Neural progenitor cell (in vitro differentiated cells): ENCODE measurements at places on chromosomes 13 and 19. TPM values are rescaled to one million over a fixed set of nuclear protein-coding genes. Genes with fewer than 3 reads are reported as not detected.

DNA sequence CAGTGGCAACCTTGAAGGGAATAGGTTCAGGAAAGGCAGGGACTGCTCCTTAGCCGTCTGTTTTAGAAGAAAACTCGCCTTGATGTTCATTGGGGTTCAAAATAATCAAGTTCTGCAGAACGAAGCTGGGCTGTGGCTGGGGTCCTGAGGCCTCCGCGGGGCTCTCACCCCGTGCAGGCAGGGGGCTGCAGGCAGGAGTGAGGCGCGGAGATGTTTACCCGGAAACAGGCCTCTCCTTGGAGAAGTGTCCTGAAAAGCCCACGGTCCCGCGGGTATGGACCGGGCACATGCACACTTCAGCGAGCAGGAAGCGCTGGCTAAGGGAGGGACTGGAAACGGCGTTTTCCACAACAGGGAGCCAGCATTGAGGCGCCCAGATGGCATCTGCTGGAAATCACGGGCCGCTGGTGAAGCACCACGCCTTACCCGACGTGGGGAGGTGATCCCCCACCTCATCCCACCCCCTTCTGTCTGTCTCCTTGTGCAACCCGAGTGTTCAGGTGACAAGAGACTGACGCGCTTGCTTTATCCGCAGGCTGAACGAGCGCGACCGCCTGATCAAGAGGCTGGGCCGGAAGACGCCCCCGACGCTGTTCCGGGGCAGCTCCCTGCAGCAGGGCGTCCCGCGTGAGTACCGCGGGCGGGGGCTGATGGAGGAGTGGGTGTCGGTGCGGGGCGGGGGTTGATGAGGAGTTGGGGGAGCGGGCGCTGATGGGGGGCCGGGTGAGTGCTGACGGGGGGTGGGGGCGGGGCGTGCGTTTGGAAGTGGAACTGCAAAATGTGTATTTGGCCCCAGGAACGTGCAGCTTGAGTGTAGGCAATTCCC lies 39.6 kb downstream of the SHISA2 start:
- no peak overlapping the region for H3K4me3 ChIP-seq
- DNase-seq, result no peak
- no peaks in the 10 kb centered on the region for H3K36me3 ChIP-seq
- peaks cover 7% of the 10 kb centered on the region for H3K4me1 ChIP-seq

- H3K36me3 ChIP-seq, result no peaks in the 10 kb centered on the region
- peaks cover 10% of the 10 kb centered on the region for H3K4me1 ChIP-seq
- no peak overlapping the region for H3K4me3 ChIP-seq
- no peak overlapping the region for H3K27ac ChIP-seq
These were observed 339.6 kb downstream of the ZNF536 start for GRCh38 chr19:30711826-30712225.

- H3K4me1 ChIP-seq, result no peaks in the 10 kb centered on the region
- no peak overlapping the region for H3K4me3 ChIP-seq
These were observed 17.5 kb upstream of the MEIS3 start for GRCh38 chr19:47436712-47437401.

DNA sequence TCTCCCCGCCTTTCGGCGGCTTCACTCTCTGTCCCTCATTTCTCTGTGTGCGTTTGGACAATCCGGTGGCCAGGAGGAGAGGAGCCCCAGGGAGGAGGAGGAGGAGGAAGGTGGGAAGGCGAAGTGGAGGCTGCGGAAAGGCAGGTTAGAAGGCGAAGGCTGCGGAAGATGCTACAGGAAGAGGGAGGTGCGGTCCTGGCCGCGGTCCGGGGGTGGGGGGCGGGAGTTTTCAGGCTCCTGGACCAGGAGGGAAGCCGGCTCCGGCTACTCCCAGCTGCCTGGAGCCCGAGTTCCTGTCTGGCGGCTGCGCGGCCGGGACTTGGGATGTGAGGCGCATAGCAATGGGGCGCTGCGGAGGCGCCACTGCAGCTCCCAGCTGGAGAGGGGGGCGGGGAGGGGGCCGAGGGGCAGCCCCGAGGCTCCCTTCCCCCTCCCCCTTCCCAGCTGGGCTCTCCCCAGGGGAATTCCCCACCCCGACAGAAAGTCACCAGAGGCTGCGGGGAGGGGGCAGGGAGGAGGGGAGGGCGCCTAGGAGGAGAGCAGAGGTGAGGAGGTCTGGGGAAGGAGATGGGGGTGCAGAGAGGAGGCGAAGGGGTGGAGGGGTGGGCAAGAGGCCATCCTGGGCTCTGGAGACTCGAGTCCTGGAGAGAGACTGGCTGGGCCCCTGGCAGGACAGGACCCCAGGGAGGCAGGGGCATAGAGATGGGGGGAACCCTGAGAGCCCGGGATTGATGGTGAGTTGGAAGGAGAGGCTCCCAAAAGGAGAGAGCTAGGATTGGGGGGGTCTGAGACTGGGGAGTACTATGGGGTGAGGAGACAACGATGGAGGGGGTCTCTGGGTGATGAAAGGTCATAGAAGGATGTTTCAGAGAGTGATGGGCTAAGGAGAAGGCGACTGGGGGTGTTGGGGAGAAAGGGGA lies 2.0 kb downstream of the LRRC4B start:
- no peak overlapping the region for H3K27ac ChIP-seq
- H3K27me3 ChIP-seq, result peaks cover 99% of the 10 kb centered on the region
- H3K4me3 ChIP-seq, result peak overlapping the region; percentile 67
- peaks cover 14% of the 10 kb centered on the region for H3K4me1 ChIP-seq

DNA sequence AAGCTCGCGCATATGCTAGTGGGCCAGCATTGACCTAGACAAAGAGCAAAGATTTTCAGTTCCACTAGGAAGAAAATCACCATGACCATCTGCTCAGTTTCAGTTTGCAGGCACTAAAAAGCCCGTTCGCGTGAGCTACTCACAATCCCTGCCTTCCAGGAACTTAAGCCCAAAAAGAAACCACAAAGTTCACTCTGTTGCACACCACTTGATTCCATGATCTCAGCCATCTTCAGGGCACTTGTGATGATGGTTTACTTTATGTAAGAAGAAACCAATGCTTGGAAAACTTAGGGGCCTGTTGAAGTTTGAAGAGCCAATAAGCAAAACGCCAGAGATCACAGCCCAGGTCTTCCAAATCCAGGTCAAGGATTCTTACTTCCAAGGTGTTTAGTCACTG lies 45.0 kb upstream of the SLC15A1 start:
- DNase-seq, result no peak
- no peaks in the 10 kb centered on the region for H3K36me3 ChIP-seq
- no peaks in the 10 kb centered on the region for H3K27me3 ChIP-seq
- no peak overlapping the region for H3K4me3 ChIP-seq
- H3K27ac ChIP-seq, result no peak overlapping the region

GRCh38 chr13:25881971-25882451 lies 169.8 kb downstream of the SHISA2 start:
- H3K4me1 ChIP-seq, result peaks cover 64% of the 10 kb centered on the region
- H3K27ac ChIP-seq, result peak overlapping the region; percentile 82
- no peaks in the 10 kb centered on the region for H3K27me3 ChIP-seq
- no peaks in the 10 kb centered on the region for H3K36me3 ChIP-seq
- DNase-seq, result peak; percentile 91

GRCh38 chr13:56299650-56300049 lies 841.1 kb upstream of the PRR20A start:
- no peak for DNase-seq
- H3K27me3 ChIP-seq, result no peaks in the 10 kb centered on the region
- H3K36me3 ChIP-seq, result no peaks in the 10 kb centered on the region
- no peak overlapping the region for H3K27ac ChIP-seq

DNA sequence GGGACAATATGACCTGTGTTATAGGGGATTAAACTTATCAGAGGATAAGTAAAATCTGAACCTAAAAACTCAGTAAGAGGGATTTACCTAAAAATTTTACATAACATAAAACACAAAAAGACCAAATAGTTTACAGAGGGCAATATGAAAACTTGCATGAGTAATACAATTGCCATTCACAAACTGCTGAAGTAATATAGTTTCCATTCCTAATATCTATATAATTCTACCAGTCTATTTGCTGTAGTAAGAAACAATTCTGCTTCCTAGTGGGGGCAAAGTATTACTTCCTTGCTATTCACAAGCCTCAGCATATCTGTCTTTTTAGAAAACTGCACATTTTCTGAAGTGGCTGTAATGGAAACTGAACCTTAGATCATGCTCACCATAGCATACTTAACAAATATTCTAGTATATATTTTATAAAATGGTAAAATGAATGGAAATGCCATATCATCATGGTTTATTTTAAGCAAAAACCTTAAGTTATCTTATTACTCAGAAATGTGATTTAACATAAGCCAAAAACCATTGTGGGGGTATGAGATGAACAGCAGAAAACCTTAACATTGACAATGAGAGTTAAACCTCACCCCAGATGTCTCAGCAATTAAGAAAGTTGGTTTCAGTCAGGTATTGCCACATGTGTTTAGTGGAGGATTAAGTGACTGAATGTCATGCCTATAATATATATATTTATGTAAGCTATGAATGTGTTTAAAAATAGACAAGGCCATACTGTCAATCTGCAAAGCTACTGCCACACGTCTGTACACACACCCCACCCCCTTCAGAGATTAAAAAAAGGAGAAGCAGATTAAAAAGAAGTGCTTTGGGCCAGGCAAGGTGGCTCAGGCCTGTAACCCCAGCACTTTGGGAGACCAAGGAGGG lies 136.8 kb downstream of the MIPEP start:
- no peak for DNase-seq
- H3K27me3 ChIP-seq, result no peaks in the 10 kb centered on the region
- H3K4me3 ChIP-seq, result no peak overlapping the region
- peaks cover 22% of the 10 kb centered on the region for H3K4me1 ChIP-seq
- no peak overlapping the region for H3K27ac ChIP-seq

- peak; percentile 92 for DNase-seq
- H3K27ac ChIP-seq, result peak within 1 kb of the TSS; percentile 97
- no peaks in the 10 kb centered on the region for H3K36me3 ChIP-seq
- peaks cover 6% of the 10 kb centered on the region for H3K4me1 ChIP-seq
- no peaks in the 10 kb centered on the region for H3K27me3 ChIP-seq
These were observed at the start of gene SELENOW for GRCh38 chr19:47778049-47778953. SELENOW (plus strand) TSS chr19:47778703; CDS start chr19:47778786, 83 bp downstream.

DNA sequence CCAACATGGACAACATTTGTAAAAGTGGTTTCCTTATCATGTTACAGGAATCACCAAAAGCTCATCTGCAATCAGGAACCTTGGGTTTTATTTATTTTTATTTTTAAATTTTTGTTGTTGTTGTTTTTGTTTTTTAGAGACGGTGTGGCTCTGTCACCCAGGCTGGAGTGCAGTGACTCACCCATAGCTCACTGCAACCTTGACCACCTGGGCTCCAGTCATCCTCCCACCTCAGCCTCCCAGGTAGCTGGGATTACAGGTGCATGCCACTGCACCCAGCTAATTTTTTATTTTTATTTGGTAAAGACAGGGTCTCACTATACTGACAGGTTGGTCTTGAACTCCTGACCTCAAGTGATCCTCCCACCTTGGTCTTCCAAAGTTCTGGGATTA lies 13.6 kb upstream of the SERP2 start:
- no peak overlapping the region for H3K4me3 ChIP-seq
- H3K27ac ChIP-seq, result no peak overlapping the region
- DNase-seq, result no peak
- H3K27me3 ChIP-seq, result no peaks in the 10 kb centered on the region
- H3K4me1 ChIP-seq, result peaks cover 9% of the 10 kb centered on the region
- H3K36me3 ChIP-seq, result no peaks in the 10 kb centered on the region

GRCh38 chr13:81406639-81407292 lies 1065.8 kb upstream of the SPRY2 start:
- no peaks in the 10 kb centered on the region for H3K36me3 ChIP-seq
- no peaks in the 10 kb centered on the region for H3K4me1 ChIP-seq
- H3K4me3 ChIP-seq, result no peak overlapping the region
- no peaks in the 10 kb centered on the region for H3K27me3 ChIP-seq
- no peak overlapping the region for H3K27ac ChIP-seq
- DNase-seq, result no peak

- no peak overlapping the region for H3K4me3 ChIP-seq
- DNase-seq, result no peak
- peaks cover 100% of the 10 kb centered on the region for H3K27me3 ChIP-seq
- peaks cover 15% of the 10 kb centered on the region for H3K4me1 ChIP-seq
- H3K36me3 ChIP-seq, result no peaks in the 10 kb centered on the region
- no peak overlapping the region for H3K27ac ChIP-seq
These were observed 38.0 kb downstream of the NFIX start for GRCh38 chr19:13033244-13033643.

DNA sequence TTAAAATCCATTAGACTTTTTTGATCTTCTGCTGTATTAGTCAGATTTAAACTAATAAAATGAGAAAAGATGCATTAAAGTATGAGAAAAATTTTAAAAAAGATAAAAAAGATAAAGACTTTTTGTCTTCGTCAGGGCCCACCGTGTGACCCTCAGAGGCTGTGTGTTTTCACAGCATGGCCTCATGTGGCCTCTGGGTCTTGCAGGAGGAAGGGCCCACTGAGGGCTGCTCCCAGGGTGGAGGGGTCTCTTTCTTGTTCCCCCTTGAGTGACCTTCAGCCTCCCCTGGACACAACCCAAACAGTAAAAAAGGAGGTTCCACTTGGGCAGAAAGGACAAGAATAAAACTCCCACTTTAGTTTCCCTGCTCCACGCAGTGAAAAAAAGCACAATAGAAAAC lies 57.1 kb upstream of the RANBP3 start:
- H3K27me3 ChIP-seq, result no peaks in the 10 kb centered on the region
- H3K27ac ChIP-seq, result no peak overlapping the region
- no peak for DNase-seq
- no peaks in the 10 kb centered on the region for H3K36me3 ChIP-seq
- H3K4me3 ChIP-seq, result no peak overlapping the region

DNA sequence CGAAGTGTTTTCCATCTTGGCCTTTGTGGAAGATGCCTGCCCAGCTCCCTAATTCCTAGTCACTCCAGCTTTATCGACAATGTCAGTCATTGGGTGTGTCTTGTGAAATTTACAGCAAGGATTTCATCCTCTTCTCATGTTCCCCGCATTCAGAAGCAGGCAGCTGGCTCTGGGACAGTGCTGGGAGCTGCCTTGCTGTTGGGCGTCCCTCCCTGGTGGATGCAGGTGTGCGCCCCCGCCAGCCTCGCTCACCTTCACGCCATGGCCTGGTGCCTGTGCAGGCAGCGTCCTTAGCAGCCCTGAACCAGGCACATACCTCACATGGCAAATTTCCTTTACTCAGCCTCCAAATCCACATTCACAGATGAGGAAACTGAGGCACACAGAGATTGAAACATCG lies 39.7 kb upstream of the TFDP1 start:
- no peak overlapping the region for H3K4me3 ChIP-seq
- H3K27me3 ChIP-seq, result no peaks in the 10 kb centered on the region
- H3K27ac ChIP-seq, result no peak overlapping the region

- DNase-seq, result peak; percentile 35
- H3K27ac ChIP-seq, result no peak overlapping the region
- H3K36me3 ChIP-seq, result no peaks in the 10 kb centered on the region
- H3K4me3 ChIP-seq, result peak overlapping the region; percentile 57
These were observed 2.1 kb downstream of the MEIS3 start for GRCh38 chr19:47417107-47417745.

DNA sequence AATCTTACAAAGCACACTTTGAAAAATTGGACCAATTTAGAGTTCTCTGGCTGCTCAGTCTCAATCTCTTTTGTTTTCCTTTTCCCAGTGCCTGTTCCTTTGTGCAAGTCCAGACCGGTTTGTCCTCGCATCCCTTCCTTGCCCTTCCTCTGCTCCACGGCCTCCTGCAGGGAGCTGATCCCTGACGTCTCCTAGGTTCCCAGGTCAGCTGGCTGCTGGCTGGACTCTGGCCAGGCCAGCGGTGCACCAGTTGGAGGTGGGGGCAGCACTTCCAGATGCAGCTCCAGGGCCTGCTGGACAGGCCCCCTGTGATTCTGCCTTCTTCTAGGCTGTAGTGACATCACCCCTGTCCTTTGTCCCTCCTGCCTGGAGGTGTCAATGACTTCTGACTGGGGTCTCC lies 44.0 kb upstream of the KPNA3 start:
- no peak overlapping the region for H3K27ac ChIP-seq
- peaks cover 20% of the 10 kb centered on the region for H3K4me1 ChIP-seq
- H3K36me3 ChIP-seq, result no peaks in the 10 kb centered on the region

RHPN2 gene
- total RNA-seq, result 27.0 and 28.0 TPM in 2 replicates

APC2 gene
- total RNA-seq, result 1.3 and 12.2 TPM in 2 replicates

EXOSC5 gene
- 10.3 and 26.0 TPM in 2 replicates for total RNA-seq

ADGRE2 gene
- total RNA-seq, result 0.28 and 0.34 TPM in 2 replicates

PSG11 gene
- total RNA-seq, result not detected in 2 replicates

ONECUT3 gene
- total RNA-seq, result 0.09 TPM in 1 of 2 replicates, not detected in the other
